D721Med (cell line): ENCODE measurements at places on chromosomes 2 and 18.

DNA sequence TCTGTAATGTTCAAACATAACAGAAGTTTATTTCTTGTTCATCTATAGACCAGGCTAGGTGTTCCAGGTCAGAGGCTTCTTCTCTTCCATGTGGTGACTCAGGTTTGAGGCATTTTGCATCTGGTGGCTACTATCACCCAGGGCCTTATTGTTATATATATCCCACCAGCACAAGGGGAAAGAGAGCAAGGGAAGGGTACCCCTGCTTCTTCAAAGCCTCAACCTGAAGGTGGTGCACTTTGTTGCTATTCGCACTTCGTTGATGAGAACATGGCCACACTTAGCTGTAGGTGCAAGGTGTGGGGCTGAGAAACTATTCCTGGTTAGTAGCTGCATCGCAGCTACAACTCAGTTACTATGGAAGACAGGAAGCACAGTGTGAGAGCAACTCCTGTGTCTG lies 27.4 kb upstream of the SLC3A1 start:
- no peak for DNase-seq

GRCh38 chr2:77831898-77832297 lies 309.7 kb upstream of the LRRTM4 start:
- DNase-seq = no peak

DNA sequence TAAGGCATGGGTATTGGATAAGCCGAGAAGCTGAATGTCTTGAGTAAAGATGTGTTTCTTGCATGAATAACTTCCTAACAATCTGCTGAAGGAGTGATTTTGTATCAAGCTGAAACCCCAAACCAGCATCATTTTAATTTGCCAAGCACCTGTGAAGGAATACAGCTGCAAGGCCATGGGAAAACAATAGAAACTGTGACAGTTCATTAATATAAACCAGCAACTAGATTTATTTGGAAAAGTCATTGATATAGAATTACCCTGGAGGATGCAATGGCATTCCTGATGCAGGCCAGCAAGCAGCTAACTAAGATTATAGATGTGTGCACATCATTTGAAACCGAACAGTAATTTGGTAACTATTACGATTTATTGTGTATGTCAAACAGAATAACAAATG lies 155.7 kb upstream of the TCF4 start:
- DNase-seq = no peak

DNA sequence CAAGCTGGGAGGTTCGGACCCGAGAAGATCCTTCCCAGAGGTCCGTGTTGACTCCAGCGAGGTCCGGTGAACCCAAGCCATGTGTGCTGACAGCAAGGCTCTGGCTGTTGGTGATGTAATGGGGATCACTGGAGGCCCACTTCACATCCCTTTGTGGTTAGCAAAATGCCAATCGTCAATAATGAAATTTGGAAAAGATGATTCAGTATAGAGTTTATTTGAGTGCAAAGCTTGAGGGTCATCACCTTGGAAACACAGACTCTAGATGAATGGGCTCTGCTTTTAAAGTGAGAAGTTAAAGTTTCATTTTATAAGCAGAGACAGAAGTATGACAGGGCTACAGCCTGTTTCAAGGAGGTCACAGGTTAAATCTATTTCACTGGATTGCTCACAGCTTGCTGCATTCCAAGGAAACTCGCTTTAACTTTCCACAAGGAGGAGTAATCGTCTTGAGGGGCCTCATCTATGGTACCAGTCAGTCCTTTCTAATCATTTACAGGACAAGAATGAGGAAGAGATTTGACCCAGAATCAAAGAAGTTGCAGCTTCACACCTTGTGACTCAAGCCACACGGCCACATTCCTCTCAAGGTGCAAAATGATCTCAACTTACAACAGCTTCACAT lies 140.5 kb downstream of the TPO start:
- DNase-seq = no peak

DNA sequence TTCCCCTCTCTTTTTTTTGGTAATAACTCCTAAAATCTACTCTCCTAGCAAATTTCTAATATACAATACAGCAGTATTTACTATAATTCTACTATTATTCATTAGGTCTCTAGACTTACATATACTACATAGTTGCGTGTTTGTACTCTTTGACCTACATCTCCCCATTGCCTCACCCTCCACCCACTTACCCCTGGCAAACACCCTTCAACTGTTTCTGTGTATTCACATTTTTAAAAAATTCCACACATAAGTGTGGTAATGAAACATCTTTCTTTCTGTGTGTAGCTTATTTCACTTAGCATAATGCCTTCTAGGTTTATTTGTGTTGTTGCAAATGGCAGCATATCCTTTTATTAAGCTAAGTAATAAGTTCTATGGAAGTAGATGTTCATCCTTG lies 336.0 kb downstream of the CCDC85A start:
- DNase-seq = no peak

GRCh38 chr2:143603846-143604565 lies 474.8 kb downstream of the ARHGAP15 start:
- DNase-seq = no peak

DNA sequence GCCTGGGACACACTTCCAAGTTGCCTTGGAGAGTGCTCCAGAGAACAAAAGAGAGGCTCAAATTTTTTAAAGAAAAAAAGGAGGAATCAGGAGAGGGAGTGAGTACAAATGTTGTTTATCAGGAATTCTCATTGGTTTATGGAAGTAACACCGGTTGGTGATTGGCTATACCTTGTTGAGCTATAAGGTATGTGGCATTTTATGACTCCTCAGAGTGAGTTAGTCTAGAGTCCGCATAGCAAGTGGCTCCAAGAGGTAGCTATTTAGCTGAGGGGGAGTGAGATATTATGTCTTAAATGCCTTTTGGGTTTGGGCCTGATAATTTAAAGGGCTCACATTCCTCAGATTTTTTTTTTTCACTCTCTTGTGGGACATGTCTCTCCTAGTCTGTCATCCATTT lies 85.7 kb downstream of the ARHGEF4 start:
- no peak for DNase-seq

GRCh38 chr2:205714058-205714776 lies 31.9 kb downstream of the NRP2 start:
- DNase-seq = no peak

GRCh38 chr2:42147641-42148274 lies 21.4 kb upstream of the EML4 start:
- DNase-seq = no peak

DNA sequence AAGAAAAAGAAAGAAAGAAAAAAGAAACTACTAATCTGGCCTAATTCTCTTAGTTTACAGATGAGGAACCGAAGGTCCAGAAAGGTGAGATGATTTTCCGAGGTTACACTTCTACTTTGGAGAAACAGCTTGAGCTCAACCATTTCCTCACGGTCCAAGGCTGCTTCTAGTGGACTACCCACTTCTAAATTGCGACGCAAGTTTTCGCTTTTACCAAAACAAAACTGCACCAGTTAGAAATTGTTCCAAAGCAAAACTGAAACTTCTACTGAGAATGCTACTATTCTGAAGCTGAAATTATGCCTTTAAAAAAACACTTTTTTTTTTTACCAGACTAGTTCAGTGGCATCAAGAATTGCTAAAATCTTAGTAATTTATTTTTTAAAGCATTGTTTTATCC lies 101.6 kb downstream of the INO80D start:
- DNase-seq = no peak

DNA sequence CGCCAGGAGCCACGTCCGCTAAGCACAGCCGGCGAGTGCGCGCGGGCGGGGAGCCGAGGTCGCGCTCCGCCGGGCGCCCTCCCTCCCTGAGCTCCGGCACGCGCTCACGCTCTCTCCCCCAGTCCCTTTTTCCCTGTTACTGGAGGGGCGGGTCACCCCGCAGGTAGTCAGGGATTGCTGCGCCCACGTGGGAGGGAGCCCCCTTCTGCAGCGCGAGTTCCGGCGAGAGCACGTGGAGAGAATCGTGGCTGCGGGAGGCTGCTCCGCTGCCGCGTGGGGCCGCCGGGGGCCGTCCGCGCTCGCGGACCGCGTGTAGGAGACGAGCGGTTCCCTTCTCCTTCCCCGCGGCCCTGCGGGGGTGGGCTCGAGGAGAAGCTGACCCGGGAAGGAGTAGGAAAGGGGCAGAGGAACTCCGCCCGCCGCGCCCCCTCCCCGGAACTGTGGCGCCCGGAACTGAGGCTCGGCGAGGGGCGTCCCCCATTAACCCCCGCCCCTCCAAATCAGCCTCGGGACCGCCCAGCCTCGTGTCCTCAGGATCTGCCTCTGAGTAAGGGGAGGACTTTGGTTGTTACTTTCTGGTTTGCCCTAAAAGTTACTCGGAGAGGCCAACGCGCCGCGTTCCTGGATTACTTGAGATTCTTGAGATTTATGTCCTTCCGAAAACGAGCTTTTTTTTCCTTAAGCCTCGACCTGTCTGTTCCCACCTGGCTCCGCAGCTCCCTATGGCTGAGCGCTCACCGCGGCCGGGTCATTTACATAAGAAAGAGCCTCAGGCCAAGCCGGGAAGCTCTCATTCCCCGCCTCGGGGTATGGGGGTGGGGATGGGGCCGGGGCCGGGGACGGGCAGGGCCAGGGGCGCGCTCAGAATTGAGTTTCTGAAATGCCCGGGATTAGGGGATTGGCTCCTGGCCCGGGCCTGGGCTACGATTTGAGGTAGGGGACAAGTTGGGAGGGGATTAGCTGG lies 1.1 kb downstream of the HK2 start:
- DNase-seq = no peak

GRCh38 chr2:157786663-157787363 lies 89.3 kb downstream of the ACVR1 start:
- DNase-seq = no peak

GRCh38 chr18:11245879-11246278 lies 96.5 kb upstream of the PIEZO2 start:
- DNase-seq = no peak

DNA sequence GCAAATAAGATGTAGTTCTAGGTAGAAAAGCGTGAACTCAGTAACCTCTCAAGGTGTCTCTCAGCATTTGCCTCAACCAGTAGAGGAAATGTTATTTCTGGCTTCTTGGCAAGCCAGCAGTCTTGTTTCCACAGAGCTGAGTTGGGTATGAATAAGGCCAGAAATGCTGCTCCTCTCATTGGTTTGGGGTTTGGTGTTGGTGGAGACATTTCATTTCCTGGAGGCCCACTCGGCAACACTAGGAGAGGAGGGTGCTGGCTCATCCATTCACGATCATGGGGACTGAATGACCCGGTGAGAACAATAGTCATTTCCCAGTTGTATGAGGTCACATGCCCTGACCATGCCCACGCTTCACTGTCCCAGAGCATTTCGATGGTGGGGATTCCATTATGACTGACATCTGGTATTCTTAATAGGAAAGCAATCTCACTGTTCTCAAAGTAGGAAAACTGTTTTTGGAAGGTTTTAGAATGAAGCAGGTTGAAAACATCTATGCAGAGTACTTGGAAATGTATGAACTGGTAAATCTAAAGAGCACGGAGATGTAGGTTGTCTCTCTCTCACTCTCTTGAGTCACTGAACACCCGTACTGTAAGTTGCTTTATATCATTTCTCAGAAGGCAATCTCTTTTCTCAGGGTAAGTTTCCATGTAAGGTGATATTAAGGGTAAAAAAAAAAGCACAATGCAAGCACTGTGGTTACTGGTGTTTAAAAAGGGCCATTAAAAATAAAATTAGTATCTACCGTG lies 37.1 kb upstream of the CTLA4 start:
- no peak for DNase-seq

DNA sequence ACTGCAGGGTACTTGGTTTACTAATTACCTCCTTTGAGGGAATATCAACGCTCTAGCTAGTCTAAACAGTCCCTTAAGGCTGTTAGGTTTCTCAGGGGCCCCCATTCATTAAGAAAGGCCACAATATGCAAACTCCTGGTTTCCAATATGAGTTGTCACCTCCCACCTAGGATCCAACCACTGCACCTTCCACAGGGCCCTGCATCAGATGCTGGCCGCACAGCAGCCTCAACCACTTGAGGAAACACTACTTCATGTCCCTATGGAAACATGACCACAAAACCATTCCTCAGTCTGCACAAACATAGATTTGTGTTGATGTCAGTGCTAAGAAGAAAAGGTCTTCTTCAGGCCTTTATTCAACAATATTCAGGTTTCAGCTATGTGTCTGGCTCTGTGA lies 40.9 kb downstream of the STAT4 start:
- DNase-seq = no peak

DNA sequence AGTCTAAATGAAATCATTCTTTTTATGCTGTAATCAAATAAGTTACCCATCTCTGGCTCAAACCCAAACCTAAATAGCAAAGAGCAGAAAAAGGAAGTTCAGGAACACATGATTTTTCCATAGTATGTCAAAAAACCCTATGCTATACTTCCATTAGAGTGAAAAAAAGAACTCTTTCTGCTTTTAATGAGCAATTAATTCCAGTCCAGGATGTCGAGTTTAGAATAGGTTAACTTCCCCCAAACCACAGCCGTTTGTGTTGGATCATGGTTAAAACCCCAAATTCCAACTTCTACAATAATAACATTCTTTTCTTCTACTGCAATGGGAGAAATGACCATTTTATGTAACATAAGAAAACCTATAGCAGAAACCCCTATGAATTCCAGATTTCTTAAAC lies 171.1 kb upstream of the NRP2 start:
- DNase-seq = no peak

- DNase-seq = no peak
Observed at GRCh38 chr2:128593879-128594650, 275.4 kb upstream of the HS6ST1 start.

- DNase-seq = no peak
Observed at GRCh38 chr2:170680172-170680941, 34.8 kb upstream of the SP5 start.

DNA sequence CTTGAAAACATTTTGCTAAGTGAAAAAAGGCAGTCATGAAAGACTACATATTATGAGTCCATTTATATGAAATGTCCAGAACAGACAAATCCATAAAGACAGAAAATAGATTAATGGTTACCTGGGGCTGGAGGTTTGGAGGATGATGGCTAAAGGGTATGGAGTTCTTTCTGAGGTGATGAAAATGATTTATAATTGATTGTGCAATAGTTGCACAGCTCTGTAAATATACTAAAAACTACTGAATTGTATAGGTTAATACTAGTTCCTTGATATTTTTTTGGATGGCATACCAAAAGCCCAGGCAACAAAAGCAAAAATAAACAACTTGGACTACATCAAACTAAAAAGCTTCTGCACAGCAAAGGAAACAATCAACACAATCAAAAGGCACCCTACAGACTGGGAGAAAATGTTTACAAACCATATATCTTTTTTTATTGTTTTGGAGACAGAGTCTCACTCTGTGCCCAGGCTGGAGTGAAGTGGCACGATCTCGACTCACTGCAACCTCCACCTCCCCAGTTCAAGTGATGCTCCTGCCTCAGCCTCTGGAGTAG lies 21.5 kb downstream of the SOS1 start:
- DNase-seq = no peak

- no peak for DNase-seq
Observed at GRCh38 chr18:79629249-79629558, 50.4 kb upstream of the CTDP1 start.

- peak; percentile 43 for DNase-seq
Observed at GRCh38 chr2:238784671-238785527, 63.0 kb upstream of the TWIST2 start.

DNA sequence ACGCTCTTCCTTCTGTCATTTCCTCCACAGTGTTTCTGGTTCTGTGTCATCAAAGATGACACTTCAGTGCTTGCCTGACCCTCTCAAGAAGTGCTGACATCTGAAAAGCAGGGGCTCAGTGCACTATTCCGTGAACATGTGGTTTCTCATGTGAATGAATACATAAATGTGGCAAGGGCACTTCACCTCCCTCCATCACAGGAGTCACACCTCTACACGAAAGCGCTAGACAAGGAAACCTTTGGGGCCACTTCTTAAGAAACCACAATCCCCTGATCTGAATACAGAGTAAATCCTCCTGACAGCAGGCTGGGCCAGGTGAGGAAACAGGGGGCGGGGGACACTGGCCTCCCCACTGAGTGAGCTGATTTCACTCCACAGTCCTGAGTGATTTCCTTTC lies 145.8 kb upstream of the ACAA2 start:
- DNase-seq = no peak
